EH (cell line): ENCODE measurements at places on chromosomes 11 and 22.

GRCh38 chr11:87020336-87020735 is 17.4 kb upstream of the TMEM135 start:
- DNase-seq: no peak

GRCh38 chr11:17544181-17544622 is at the start of gene USH1C:
TSS of gene USH1C (minus strand) at chr11:17544416. CDS start at chr11:17544307, 109 bp downstream.
- DNase-seq: no peak

GRCh38 chr22:45441138-45441537 is 27.6 kb downstream of the RIBC2 start:
- DNase-seq: peak; percentile 77

GRCh38 chr22:42957958-42958357 is 57.0 kb downstream of the PACSIN2 start:
- no peak for DNase-seq

DNA sequence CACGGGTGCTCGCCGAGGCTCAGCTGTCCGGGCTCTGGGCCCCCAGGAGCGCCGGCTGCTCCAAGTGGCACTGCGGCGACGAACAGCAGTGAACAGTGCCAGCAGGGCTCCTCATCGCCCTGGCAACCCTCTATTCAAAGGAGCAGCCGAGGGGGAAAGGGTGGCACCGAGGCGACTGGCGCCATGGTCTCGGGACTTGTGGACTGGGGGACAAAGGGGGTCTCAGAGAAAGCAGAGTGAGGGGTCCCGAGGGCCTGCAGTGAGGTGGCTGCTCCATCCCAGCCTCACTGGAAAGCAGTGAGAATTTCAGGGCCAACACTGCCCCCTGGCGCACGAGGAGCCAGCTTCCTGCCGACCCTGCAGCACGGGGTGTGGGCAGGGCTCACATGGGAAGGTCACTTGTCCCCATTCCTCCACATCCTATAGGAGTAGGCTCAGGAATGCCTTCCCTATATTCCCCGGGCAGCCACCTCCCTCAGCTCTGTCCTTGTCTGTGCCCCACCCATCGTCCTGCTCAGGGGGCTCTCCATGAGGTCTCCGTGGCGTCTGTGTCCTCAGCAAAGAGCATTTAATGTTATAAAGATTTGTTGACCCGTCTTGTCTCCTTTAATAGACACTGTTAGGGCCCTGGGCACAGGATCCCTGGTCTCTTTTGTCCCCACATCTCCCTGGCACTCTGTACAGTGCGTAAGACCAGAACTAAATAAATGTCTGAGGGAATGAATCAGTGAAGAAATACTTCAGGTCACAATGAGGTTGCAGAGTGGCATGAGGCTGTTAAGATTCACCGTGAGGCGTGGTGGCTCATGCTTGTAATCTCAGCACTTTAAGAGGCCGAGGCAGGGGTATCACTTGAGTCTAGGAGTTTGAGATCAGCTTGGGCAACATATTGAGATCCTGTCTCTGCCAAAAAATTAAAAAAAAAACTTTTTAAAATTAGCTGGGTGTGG is 26.4 kb downstream of the LRFN4 start:
- DNase-seq: peak; percentile 79

GRCh38 chr11:18727479-18728236 is 1.7 kb upstream of the IGSF22 start:
- peak; percentile 43 for DNase-seq

DNA sequence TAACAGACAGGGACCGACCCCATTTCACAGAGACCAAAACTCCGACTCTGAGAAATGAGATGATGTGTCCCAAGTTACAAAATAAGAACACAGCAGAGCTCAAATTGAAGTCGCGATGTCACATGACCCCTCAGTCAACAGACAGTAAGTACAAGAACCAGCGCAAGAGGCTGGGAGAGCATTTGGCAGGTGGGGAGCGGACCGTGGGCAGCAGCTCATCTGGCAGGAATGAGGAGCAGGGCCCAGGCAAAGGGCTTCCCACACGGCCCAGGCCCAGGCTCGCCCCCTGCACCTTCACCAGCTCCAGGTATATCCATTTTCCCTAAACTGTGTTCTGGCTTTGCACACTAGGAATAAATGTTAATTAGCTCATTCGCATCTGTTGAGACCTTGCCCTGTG is 34.3 kb downstream of the SCUBE1 start:
- no peak for DNase-seq

DNA sequence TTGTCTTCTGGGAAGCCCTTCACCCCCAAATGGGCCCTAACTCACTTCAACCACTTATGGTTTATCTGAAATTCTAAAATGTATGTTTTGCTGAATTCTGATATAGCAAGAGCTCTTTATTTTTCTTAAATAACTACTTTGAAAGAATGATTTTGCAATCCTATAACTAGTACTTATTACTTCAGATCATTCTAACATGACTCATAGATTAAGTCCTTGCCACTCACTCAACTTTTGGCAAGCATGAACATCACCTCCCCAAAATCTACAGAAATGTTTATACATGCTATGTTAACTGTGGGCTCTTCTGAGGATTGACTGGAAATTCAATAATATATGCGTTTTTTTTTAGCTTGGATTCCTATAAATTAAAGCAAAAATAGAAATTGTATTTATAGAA is 367.4 kb upstream of the FAT3 start:
- DNase-seq: no peak

DNA sequence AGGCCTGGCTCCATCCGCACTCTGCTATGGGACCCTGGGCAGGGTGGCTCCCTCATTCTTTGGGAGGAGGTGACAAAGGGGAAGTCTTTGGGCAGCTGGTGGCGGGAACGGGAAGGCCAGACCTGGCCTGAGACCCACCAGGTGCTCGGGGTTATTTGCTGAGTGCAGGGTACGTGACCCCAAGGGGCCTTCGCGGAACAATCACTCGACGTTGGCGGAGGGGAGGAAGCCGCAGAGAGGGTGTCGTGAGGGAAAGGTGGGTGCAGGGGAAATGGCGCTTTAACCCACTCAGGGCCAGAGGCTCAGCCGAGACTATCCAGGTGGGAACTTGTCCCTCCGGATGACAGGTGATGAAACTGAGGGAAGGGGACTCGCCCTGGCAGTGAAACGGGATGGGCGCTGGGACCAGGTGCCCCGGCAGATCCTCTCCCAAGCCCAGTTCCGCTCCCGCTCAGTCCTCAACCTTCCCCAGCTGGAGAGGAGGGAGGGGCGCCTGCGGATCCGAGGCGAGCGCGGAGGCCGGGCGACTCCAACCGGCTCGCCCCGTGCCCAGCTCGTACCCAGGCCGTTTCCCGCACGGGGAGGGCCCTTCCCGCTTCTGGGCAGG is 911 bp downstream of the A4GALT start:
- no peak for DNase-seq

DNA sequence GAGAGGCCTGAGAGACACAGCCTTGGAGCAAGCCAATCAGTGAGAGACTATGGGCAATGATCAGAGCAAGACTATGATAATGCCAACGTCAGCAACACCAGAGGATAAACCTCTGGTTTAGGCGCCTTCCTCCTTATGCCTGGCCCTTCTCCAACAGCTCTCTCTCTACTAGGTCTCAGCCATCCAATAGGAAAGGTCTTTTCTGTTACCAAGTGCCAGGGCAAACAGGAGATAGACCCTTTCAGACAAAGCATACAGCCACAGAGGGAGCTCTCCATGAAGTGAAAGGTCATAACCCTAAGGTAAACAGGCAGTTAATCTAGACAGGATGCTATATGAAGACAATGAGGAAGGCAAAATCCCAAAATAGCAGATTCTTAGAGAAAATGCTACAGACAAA is 9.5 kb downstream of the STK33 start:
- DNase-seq: no peak

DNA sequence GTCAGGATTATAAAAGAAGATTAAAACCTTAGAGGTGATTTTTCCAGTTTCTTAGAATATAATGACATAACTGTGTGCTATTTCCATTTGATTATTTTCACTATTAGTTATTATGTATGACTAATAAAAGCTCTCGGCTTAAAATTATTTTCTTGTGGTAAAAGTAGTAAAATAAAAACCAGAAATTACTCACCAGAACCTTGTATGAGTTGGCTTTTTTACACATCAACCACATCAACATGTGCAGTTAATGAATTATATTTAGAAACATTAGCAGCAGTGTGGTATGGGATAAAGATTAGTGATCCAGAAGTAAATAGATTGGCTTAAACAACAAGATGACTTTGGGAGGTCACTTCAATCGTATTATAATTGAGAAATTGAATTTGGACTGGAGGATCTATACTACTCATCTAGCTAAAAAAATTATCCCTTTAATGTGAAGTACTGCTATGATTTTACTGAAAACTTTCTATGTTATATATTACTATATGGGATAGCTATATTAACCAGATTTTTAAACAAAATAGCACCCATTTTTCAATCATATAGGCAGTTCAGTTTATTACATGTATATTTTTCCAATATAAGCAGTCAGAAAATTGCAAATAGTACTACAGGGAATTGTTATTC is 2.8 kb upstream of the BCO2 start:
- DNase-seq: peak; percentile 76

GRCh38 chr11:73141309-73142127 is 600 bp downstream of the FCHSD2 start:
- peak; percentile 82 for DNase-seq

GRCh38 chr11:60124802-60125432 is 36.5 kb downstream of the MS4A2 start:
- no peak for DNase-seq

DNA sequence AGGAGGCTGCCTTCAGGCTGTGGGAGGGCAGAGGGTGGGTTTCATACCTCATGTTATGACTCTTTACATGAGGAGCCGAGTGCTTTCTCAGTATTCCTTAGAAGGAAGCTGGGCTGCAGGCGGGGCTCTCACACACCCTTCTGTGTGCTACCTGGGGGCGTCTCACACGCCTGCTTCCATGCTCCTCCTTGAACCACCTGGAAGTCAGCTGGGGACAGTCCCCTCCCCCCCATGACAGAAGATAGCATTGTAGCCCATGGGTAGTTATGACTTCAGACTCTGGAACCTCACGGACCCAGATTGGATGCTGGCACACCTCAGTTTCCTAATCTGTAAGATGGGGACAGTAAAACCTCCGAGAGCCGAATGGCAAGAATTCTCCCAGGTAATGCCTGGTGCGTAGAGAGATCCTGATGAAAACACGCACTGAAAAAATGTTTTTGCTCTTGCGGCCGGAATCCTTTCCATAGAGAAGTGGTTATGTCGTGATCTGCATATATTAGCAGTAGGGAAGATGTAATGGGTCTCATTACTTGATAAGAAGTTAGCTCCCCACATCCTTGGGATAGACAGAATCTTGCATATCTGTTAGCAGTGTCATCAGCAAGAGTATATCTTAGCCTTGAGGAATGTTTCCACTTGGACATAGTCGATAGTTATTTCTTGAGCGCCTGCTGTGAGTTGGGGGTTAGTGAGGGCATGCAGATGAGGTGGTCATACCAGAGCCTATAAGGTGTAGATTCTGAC is 4.9 kb downstream of the DAGLA start:
- DNase-seq: peak; percentile 36

DNA sequence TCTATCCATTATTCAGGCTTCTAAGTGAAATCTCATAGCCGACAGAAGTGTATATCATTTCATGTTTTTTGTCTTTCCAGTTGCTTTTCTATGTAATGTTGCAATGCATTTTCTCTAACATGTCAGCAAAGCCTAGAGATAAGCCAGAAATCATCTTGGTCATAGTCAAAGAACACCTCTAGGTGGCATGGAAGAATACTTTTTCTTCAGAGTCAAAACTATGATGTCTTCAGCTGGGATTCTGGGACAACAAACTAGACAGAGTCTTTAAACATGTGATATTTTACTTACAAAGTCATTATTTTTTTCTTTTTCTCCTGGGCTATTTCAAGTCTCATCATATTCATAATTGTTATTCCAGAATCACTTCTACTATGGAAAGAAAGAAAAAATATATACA is 4.4 kb downstream of the GAS2 start:
- no peak for DNase-seq

- peak; percentile 58 for DNase-seq
Observed at GRCh38 chr11:1652771-1653540, 23.4 kb downstream of the KRTAP5-5 start.

DNA sequence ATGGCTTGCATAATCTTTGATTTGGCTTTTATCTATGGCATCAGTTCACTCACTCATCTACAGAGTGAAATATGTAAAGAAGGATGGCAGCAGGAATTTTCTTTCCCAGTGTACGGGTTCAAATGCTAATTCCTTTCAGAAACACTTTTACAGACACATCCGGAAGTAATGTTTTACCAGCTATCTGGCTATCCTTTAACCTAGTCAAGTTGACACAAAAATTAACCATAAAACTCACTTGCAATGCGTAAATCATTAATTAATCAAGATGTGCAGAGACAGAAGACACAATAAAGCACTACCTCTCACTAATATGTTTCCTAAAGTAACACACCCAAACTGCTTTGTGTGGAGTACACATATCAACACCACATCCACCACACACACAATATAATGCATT is 378.9 kb upstream of the ANO3 start:
- no peak for DNase-seq

- no peak for DNase-seq
Observed at GRCh38 chr11:69864686-69865661, 45.8 kb upstream of the FGF3 start.

- DNase-seq: peak; percentile 43
Observed at GRCh38 chr11:87324817-87325489, 287.2 kb downstream of the TMEM135 start.

GRCh38 chr11:126878913-126879482 is 121.6 kb downstream of the KIRREL3 start:
- no peak for DNase-seq

DNA sequence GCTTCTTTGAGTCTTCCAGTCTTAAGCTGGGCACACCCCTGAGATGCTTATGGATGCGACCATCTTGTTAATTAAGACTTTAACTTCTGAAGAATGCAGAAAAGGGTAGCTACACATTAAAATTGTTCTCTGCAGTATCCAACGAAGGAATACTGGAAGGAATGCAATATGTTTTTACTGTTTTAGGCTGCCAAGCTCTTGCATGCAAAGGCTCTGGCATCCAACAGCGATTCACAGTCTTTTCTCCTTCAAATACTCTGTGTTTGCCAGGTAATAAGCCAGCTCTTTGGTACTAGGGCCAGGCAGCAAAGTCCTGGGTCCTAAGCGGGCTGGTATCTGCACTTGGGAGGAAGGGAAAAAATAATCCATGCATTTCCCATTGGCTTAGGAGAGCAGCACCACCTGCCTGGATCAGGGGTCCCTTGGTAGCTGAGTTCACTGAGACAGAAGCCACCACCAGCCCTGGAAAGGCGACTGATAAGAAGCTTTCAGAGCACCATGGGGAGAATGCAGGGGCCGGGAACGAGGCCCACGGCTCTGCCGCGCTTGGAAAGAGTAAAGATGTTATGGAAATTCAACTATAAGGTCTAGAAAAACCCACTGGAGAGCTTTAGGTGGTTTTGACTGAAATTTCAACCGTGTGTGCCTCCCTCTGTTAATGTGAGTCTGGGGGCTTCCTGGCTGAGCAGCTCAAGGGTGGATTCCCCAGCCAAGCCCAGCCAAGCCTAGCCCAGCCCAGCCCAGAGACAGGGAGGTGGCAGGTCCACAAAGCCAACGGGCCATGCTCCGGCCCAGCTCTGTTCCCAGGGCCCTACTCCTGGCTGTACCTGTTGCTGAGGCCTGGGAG is 67.0 kb upstream of the CCND1 start:
- peak; percentile 19 for DNase-seq
